ENCODE measurements at places on chromosomes 7 and 10.
A peak's percentile ranks its signal among the peaks of the same experiment; 100 is the strongest.

DNA sequence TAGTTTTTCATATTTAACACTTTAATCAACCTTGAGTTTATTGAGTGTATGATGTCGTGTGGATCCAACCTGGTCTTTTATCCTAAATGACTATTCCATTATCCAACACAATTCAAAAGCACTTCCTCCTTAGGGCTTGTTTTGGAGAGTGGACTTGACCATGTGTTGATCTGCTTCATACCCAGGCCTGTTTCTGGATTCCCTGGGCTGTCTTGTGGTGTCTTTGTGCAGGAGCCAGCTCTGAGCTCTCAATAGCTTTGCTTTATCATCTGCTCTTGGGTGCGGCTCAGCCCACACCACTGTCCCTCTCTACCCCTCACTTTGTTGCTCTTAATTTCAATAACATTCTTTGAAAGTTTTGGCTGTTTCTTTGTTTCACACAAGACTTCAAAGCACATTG is 70.9 kb upstream of the CHST15 start:
- DNase-seq, result no peak

DNA sequence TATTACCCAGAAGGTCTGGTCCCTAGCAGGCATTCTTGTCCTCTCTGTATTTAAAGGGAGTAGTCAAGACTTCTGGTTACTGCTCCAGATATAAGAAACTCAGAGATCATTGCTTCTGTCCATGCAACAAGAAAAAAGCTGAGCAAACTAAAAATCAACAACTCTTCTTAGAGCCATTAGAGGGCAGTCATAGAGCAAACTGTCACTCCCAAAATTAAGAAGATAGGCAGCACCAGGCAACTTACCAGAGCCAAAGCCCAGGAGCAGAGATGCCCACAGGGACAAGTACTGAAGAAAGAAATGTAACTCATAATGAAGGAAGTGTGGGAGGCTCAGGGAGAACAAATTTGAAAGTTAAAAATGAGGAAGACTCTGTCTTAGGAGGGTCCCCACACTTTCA is 472.9 kb upstream of the COBL start:
- DNase-seq, result peak; percentile 39

DNA sequence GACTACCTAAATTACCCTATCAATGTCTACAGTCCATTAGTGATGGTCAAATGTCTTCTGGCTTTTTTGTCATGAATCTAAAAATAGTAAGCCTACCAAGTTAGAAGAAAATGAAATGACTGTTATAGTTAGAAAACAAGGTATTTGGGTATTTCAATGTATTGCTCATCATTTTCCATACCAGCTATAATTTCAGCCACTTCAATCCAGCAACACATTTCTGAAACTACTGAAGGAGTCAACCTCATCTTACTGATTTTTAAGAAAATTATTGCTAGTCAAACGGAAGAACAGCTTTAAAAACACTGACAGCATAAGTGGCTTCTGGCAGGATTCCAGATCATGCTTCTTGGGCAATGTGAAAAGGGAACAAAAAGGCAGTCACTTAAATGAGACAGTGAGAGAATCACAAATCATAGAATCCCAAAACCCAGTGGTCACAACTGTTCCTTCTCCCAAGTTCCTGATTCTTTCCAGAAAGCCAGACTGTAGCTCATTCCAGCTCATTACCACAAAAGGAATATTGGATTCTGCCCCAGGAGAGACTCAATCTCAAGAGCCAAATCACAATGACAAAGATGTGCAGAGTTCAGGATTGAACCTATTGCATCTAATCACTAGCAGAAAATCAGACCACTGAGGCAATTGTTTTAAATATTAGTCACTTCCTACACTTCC is 61.2 kb upstream of the LRRN3 start:
- no peak for DNase-seq

GRCh38 chr7:51356849-51357516 is 40.4 kb upstream of the COBL start:
- DNase-seq, result no peak

GRCh38 chr10:113613977-113614690 is 49.7 kb downstream of the NRAP start:
- no peak for DNase-seq

- no peak for DNase-seq
These were observed 78.4 kb upstream of the ADO start for GRCh38 chr10:62726142-62726541.

DNA sequence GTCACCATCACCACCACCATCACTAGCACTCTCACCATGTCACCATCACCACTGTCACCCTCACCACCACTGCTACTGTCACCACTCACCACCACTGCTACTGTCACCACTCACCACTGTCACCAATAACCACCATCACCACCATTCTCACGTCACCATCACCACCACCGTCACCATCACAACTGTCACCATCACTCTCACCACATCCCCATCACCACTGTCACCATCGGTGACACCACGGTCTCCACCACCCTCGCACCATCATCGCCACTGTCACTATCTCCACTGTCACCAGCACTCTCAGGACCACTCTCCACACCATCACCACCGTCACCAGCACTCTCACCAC is 130.4 kb downstream of the MAD1L1 start:
- no peak for DNase-seq

Data from neural progenitor cell (in vitro differentiated cells).